ENCODE measurements at places on chromosomes 13 and 19.

DNA sequence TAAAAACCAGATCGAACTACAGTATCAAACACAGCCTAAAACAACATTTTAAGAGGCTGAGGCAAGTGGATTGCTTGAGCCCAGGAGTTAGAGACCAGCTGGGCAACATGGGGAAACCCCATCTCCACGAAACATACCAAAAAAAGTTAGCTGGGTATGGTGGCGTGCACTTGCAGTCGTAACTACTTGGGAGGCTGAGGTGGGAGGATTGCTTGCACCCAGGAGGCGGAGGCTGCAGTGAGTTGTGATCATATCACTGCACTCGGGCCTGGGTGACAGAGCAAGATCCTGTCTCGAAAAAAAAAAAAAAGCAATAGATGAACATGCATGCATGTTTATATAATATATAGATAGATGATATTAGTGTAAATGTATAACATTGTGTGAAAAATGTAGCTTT is 5.2 kb upstream of the MRPS31 start:
- DNase-seq, result no peak

DNA sequence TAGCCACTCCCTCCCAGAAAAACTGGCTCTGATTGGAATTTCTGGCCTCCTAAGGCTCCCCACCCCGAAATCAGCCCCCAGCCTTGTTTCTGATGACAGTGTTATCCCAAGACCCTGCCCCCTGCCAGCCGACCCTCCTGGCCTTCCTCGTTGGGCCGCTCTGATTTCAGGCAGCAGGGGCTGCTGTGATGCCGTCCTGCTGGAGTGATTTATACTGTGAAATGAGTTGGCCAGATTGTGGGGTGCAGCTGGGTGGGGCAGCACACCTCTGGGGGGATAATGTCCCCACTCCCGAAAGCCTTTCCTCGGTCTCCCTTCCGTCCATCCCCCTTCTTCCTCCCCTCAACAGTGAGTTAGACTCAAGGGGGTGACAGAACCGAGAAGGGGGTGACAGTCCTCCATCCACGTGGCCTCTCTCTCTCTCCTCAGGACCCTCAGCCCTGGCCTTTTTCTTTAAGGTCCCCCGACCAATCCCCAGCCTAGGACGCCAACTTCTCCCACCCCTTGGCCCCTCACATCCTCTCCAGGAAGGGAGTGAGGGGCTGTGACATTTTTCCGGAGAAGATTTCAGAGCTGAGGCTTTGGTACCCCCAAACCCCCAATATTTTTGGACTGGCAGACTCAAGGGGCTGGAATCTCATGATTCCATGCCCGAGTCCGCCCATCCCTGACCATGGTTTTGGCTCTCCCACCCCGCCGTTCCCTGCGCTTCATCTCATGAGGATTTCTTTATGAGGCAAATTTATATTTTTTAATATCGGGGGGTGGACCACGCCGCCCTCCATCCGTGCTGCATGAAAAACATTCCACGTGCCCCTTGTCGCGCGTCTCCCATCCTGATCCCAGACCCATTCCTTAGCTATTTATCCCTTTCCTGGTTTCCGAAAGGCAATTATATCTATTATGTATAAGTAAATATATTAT is 6.1 kb downstream of the FOSB start:
- no peak for DNase-seq

DNA sequence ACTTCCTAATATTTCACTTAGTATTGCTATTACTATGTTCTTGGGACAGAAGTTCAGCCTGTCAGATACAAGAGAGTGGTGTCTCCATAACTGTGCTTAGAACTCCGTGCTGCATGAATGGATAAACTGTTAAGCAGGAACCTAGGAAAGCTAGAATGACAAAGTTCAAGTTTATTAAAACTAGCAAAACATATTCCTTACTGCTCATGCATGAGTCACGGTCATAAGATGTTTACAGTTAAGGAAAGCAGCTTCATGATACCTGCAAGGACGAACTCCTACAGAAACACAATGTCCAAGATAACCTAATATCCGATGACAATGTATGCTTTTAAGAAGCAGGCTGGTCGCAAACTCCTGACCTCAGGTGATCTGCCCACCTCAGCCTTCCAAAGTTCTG is 6.0 kb upstream of the ZNF765 start:
- no peak for DNase-seq

DNA sequence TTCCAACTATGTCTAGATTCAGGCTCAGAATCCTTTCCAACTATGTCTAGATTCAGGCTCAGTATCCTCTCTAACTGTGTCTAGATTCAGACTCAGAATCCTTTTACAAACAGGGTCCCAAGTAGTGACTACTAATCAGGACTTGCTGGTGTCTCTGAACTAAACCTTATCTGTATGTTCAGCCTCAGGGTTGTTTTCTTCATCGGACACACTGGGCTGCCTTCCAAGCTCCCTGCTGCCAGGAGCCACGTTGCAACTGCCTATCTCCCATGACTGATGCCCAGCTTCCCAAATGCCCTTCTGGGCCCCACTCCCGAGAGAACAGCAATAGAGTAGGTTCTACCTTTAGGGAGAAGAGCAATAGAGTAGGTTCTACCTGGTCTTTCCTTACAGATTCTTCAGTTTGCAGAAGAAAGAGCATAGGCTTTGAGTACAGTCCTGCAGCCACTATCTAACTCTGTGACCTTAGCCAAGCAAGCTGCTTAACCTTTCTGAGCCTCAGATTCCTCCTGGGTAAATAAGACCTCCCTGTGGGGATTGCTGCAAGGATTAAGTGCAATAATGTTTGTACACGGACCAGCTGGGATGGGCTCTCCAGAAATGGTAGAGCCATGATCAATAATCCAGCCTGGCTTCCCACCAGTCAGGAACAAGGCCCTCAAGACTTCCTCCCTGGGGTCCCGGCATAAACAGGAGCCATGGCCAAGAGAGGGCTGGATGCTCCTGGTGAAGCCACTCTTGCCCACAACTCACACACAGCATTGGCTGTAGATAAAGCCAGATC is 61.5 kb downstream of the ZIC5 start:
- DNase-seq, result no peak

GRCh38 chr13:43546816-43547215 is 240.0 kb downstream of the ENOX1 start:
- DNase-seq, result no peak

DNA sequence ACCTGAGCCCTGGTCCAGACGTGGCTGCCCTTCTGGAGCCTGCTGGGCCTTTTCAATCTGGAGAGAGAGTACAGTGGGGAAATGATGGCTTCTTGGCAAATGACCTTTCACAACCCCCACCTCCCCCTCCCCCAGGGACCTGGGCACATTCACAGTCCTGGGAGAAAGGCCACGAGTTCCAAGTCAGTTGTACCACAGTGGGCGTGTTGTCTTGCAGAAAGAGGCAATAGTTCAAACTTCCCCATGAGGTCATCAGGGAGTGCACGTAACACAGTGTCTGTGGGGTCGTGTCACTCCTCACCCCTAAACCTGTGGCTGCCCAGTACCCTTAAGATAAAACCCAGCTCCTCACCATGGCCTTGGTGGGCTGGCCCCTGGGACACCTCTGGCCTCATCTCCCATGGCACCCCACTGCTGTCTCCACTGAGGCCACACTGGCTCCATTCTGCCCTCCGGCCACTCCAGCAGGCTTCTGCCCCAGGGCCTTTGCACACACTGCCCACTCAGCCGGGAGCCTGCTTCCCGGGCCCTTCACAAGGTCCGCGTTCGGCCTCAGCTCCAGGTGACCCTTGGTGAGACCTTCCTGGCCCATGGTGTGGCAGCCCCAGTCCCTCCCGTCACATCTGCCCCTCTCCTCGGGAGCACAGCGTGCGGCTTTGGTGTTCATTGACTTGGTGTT is 13.3 kb downstream of the PLIN4 start:
- DNase-seq, result no peak

GRCh38 chr13:29859971-29860370 is 9.6 kb upstream of the UBL3 start:
- DNase-seq, result no peak

- DNase-seq, result no peak
Observed at GRCh38 chr19:29873024-29873800, 61.4 kb downstream of the CCNE1 start.

DNA sequence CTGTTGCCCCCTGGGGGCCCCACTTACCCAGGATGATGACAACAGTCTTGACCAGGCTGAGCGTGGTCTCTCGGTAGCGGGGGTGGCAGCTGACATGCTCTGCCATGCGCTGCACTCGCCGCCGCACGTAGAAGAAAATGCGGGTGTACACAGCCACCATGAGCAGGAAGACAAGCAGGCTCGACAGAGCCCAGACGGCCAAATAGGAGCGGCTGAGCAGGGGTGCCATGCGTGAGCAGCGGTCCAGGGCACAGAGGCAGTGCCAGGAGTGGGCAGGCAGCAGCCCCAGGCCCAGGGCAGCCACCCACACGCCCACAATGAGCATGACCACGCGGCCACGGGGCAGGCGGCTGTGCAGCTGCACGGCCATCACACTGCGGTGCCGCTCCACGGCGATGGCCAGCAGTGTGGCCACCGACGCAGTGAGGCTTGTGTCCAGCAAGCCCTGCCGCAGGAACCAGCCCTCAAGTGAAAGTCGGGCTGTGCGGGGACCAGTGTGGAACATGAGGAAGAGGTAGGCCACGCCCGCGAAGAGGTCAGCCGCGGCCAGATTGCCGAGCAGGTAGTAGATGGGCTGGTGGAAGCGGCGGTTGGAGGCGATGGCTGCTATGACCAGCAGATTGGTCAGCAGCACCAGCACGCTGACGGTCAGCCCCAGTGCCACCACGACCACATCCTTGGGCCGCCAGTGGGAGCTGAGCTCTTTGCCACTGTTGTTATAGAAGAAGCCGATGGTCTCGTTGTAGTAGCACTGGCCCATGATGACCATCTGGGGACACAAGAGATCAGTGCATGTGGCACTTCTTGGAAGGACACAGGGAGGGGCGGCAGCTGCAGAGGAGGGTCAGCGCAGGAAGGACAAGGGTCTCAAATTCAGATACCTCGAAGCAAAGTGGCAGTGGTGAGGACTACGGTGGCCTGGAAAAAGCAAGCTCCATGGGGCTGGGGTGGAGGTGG is 1.2 kb downstream of the LPAR2 start:
- no peak for DNase-seq

DNA sequence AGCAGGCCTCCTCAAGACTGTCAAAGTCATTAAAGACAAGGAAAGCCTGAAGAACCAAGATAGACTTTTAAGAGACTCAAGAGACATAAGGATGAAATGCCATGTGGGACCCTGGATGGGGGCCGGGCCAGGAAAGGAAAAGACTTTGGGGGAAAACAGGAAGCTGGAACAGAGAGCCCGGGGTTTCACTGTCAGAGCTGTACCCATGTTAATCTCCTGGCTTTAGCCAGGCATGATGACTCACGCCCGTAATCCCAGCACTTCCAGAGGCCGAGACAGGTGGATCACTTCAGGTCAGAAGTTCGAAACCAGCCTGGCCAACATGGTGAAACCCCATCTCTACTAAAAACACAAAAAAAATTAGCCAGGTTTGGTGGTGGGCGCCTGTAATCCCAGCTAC is 5.6 kb upstream of the KLF16 start:
- DNase-seq, result no peak

DNA sequence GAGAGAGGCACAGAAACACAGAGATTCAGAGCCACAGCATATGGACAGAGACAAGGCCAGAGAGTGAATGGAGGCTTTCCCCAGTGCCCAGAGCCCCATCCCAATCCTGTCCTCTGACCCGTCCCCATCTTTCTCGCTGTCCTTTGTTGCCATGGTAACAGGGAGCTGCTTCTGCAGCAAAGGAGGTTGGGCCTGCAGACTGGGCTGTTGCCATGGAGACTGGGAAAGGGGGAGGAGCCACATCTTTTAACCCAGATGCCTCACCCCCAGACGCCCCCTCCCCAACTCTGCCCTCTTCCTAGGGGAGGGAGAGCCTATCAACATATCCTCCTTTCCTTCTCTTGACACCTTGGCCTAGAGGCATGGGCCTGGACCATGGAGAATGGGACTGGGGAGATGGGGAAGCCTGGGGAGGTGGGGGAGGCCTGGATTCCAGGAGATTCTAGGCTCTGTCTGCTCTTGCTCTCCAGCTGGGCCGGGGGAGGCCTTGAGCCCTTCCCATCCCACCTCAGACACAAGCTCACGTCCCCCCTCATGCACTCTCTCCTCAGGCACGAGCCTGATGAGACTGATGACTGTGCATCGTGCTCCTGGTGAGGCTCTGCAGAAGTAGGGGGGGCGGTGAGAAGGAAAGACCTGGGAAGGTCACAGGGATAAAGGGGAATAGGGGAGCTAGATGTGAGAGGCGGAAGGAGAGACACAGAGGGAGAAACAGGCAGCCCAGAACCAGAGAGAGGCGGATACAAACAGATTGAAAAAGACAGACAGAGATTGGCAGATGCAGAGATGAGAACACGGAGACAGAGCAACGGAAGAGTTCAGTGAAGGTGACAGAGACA is 2.1 kb upstream of the ATP1A3 start:
- DNase-seq, result peak; percentile 57

DNA sequence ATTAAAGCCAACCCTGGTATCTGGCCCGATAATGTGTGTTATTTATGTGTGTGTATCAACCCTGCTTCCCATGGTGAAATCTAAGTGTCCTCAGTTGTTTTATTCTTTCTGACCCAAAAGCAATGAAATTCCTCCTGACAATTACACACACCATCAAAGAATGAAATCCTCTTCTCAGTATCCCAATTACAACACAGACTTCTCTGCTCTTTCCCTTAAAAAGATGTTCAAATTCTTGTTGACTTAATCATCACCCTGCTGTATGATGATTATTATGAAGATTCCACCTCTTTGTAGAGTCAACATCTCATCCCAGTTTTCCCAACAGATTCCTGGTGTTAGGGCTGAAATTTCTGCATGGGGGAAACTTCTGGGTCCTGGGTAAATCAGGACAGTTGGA is 8.9 kb upstream of the TRPC4 start:
- no peak for DNase-seq

- DNase-seq, result no peak
Observed at GRCh38 chr13:110759710-110760109, 46.2 kb downstream of the ING1 start.

DNA sequence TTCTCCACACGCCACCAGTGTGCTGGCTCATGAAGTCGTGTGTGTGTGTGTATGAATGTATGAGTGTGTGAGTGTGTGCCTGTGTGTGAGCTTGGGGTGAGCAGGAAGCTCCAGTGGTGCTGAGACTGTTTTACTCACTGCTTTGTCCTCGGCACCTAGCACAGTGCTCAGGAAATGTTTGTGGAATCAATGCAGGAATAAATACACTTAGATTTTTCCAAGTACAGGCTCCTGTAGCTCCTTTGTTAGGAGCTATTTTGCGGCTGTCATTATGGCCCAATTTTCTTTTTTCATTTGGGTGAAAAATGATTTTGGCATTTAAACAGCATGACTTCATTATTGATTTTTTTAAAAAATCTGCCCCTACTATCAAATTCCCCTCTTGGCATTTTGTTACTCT is 193.5 kb upstream of the KL start:
- DNase-seq, result no peak

- DNase-seq, result no peak
Observed at GRCh38 chr13:61192826-61193225, 222.8 kb downstream of the PCDH20 start.

GRCh38 chr13:113785051-113786010 is 26.3 kb downstream of the TMEM255B start:
- no peak for DNase-seq

Measured in NCI-H1436 (cell line).